Amygdala (tissue), 56 donors: ENCODE measurements at places on chromosomes 3 and 15.

GRCh38 chr3:151404316-151404715, 19.8 kb upstream of the P2RY12 start:
- no peak for DNase-seq

GRCh38 chr3:69013253-69014021, at the start of gene EOGT:
Gene EOGT (minus strand): TSS chr3:69013684. CDS start chr3:69009846, 3,838 bp downstream.
- DNase-seq, result peak; percentile 75

DNA sequence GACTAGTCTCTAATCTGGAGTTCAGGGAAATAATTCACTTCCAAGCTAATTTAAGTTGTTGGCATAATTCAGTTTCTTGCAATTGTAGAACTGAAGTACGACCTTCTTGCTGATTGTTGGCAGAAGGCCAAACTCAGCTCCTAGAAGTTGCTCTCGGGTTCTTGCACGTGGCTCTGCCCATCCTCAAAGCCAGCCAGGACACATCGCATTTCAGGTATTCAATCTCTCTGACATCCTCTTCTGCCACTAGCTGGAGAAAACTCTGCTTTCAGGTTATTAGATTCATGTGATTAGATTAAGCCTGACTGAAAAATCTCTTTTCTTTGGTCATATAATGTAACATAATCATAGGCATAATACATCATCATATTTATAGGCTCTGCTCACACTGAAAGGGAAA, 362.0 kb downstream of the ZPLD1 start:
- no peak for DNase-seq

- DNase-seq, result no peak
These were observed 150.5 kb upstream of the LPP start for GRCh38 chr3:188003188-188004171.

DNA sequence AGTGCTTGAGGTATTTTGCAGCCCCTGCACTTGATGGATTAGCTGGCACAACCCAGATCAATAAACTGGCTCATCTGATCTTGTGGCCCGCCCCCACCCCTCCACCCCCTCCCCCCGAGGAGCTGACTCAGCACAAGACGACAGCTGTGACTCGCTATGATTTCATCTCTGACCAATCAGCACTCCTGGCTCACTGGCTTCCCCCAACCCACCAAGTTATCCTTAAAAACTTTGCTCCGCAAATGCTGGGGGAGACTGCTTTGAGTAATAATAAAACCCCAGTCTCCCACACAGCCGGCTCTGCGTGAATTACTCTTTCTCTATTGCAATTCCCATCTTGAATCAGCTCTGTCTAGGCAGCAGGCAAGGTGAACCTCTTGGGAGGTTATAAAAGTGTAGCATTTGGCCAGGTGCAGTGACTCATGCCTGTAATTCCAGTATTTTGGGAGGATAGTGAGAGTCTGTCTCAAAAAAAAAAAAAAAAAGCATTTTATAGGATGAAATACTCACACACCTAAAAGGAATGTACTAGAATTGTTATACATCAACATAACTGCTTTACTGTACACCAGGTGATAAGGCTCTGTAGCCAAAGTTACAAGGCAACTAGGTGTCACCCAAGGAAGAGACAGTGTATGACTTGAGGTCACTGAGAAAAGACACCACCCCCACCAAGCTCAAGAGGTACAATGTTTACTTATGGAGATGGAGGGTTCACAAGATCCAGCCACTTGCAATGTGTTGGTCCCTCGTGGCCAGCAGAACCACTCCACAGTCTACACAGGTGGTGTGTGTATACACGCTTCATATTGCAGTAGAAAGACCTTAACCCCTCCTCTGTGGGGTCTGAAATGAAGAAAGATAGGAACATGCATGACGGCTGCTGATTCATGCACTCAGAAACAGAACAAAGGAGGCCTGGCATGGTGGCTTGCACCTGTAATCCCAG, 8.6 kb downstream of the ZNF445 start:
- no peak for DNase-seq

- DNase-seq, result no peak
These were observed 20.6 kb upstream of the XRN1 start for GRCh38 chr3:142468456-142468855.

GRCh38 chr3:127450331-127450730, 140.2 kb downstream of the TPRA1 start:
- no peak for DNase-seq

DNA sequence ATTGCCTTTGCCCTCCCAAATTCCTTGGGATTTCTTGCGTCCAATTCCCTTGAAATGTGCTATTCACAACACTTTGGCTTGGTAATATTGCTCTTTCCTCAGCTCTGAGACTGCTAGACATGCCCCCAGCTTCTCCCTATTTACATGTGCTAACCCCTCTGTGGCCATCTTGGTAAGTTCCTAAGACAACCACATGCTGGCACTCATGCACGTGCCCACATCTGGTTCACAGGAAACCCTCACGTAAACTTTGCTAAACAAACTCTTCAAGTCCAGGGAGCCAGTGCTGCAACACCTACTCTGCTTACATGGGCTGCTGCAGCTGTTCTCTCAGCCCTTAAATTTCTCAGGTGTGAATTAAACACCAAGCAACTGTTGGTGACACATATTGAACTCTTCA, 121.8 kb downstream of the ADAMTSL3 start:
- DNase-seq, result no peak

DNA sequence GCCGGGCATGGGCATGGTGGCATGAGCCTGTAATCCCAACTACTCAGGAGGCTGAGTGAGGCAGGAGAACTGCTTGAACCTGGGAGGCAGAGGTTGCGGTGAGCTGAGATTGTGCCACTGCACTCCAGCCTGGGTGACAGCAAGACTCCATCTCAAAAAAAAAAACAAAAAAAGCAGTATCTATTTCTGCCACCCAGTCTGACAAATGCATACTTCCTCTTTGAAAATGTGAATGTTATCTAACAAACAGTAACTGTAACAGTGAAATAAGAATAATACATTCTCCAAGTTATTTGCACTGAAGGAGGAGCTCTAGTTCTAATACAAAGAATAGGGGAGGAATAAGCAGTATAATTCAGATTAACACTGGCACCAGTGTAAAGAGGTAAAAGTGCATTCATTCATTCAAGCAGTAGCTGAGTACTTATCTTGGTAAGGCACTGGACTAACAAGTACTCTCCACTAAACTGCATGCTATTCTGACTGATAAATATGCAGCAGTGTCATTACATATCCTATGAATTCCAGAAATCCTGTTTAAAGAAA, 12.9 kb downstream of the VPS13C start:
- no peak for DNase-seq

DNA sequence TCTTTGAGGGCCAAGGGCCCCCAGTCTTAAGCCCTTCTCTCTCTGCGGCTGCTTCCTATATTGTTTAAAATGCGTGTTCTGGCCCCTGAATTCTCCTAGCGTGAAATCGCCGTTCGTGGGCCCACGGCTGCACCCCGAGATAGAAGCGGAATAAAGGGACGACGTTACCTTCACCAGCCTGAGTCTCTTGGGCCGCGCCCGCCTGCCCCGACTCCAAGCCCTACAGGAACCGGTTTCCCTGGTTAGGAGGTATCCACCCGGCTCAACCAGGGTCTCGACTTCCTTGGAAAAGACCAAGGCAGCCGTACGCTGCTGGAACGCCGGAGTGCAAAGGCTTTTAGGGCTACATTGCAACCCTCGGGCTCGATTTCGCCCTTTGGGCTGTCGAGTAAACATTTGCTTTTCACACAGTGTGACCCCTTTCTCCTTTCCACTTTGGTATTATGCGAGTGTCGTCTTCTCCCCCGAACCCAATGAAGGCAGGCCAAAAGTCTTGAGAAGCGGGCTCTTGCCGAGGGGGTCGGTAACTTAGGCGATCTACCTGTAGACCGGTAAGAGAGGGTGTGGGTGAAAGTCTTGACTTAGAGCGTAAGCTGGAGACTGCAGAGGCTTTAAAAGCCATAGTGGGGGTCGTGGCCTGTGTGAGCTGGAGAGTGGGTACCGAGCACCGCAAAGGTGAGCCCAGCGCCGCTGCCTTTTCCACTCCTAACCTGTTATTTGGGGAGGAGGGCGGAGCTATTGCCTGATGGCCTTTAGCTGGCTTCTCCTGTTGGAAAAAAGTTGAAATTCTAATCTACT, 2.0 kb downstream of the TRIM71 start:
- no peak for DNase-seq

DNA sequence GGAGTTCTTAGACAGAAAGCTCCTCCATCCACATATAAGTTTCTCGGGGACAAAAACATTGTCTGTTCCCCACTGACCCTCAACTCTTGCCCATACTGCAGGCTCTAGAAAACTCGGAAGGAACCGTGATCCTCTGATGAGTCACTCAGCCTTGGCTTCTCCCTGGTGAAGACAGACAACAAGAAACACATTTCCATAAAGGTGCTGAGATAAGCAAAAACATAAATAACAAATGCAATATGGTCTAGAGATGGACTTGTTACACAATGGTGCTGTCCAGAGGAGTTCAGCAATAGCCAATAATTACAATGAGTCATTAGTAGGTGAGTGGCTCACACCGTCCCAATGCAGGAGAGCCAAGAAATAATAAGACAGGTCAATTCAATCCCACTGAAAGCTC, 43.7 kb downstream of the MAGI1 start:
- no peak for DNase-seq

GRCh38 chr15:34709866-34710265, 44.9 kb downstream of the GJD2 start:
- DNase-seq, result no peak

- no peak for DNase-seq
These were observed 206.9 kb upstream of the TRIM42 start for GRCh38 chr3:140470962-140471361.

GRCh38 chr15:68097029-68097428, 42.9 kb downstream of the PIAS1 start:
- DNase-seq, result no peak

GRCh38 chr15:89138999-89139612, 50.9 kb downstream of the ABHD2 start:
- no peak for DNase-seq

GRCh38 chr3:72448858-72449257, 399.4 kb downstream of the SHQ1 start:
- DNase-seq, result no peak

DNA sequence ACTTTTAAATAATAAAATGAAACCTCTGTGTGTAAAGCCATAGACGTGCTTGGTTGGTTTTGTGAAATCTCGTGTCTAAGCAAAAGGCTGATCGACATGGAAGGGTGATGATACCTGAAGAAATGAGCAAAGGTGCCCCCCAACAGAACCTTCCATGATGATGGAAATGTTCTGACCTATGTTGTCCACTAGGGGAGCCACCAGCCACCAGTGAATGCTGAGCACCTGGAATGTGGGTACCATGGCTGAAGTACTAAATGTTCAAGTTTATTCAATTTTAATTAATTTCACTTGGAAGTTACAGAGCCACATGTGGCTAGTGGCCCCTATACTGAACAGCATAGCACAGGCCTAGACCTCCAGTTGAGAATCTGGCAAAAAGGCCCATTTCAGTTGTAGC, 158.8 kb downstream of the POLR2M start:
- no peak for DNase-seq

DNA sequence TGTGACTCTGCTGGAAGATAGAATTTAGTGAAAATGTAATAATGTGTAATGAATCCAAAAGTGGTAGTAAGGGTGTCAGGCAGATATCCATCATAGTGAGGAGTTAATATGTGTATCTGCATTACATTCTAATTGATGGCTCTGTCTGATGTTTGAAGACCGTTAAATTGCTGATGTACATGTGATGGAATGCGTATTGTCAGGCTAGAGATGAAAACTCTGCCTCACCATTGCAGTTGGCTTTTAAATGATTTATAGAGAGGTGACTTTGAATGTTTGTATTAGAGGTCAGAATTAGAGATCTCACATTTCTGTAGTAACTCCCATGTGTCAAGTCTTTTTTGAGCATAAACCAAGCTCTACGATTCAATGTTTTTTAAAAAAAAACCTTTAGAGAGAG, 234.6 kb downstream of the NAALADL2 start:
- no peak for DNase-seq

DNA sequence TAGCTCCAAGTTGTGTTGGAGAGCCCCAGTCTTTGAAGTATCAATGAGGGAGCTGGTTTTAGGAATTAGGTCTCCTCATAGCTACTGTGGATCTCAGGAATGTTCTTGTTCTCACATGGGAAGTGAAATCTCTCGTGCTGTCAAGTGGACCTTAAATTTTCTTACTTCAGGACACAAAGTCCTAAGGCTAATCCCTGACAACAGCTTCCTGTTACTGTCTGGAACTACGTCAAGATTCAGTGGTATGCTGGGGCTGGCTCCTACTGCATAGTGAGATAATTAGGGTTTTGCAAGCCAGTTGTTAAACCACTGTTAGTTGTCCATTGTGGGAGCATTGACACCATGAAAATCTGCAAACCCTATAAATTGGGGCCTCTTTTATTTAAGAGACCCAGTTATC, 22.8 kb downstream of the MESP1 start:
- no peak for DNase-seq

GRCh38 chr3:81249540-81250029, 511.9 kb downstream of the GBE1 start:
- no peak for DNase-seq

- DNase-seq, result no peak
These were observed 533.3 kb downstream of the NSUN3 start for GRCh38 chr3:94596141-94596540.

DNA sequence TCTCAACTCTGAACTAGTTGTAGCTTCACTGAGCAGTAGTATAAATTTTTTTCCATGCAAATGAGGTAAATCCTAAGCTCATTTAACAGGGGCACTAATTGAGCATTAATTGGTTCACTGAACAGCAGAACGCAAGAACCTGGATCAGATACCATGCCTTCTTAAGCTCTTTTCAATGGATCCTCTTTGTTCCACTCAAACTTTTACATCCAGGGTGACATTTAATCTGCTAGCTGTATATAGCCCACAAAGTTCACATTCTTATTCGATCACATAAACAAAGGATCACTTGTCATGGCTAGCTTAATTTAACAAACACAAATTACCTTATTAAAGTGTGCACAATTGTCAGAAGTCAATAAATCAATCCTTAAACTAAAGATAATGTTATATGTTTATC, 281.6 kb downstream of the CNTN6 start:
- no peak for DNase-seq

DNA sequence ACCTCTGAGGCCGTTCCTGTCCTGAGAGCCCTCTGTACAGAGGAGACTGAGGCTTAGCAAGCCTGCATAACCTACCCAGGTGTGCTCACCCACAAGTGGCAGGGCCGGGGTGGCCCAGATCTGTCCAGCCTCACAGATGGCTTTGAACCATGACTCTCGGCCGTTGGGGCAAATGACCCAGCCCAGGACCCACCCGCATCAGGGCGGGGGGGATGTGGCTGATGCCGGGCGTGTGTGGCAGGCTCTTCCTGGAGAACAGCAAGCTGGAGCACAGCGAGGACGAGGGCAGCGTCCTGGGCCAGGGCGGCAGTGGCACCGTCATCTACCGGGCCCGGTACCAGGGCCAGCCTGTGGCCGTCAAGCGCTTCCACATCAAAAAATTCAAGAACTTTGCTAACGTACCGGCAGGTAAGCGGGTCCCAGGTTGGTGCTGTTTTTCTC, 133.5 kb downstream of the LRRK1 start:
- no peak for DNase-seq
